ENCODE measurements at places on chromosomes 6 and 20.

GRCh38 chr6:143055213-143055612 is 5.5 kb upstream of the AIG1 start:
- no peak for DNase-seq

- DNase-seq: no peak
Observed at GRCh38 chr6:56686429-56686828, 43.7 kb upstream of the DST start.

DNA sequence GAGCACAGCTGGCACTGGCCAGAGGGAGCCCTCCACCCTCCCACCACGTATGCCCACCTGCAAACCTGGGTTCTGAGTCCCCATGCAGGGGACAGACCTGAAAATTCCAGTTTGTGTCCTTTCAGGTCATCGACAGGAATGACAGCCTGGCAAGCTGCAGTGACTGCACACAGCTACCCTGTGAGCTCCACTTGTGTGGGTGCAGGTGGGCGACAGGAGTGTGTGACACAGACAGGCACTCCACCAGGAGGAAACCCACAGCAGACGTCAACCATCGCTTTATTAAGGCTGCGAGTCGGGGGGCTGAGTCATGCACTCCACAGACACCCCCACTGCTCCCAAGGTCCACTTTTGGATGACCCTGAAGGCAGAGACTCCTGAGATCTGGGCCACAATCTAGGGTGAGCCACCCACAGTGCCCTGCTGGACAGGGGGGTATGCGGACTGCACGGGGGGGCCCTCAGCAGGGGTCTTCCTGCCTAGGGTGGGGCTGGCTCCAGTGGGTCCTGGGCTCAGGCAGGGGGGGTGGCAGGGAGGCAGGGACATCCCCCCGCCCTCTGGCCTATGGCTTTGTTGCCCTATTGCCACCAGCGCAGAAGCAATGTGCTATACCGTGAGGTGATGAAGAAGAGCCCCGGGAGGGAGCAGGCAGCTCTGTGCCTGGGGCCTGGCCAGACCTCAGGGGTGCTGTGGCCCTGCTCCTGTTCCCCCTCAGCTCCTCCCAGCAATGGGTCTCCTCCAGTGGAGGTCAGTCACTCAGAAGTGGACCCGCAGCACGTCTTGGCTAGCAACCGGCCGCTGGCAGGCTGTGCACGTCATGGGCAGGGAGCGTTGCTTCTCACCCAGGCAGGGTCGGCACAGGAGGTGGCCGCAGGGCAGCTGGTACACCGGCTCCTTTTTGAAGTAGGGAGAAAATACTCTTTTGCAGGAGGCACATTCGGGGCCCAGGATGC is 25.1 kb upstream of the AVP start:
- DNase-seq: no peak

GRCh38 chr20:11188843-11189603 is 515.2 kb upstream of the JAG1 start:
- no peak for DNase-seq
